ENCODE measurements at places on chromosomes 16 and 17. TPM values are rescaled to one million over a fixed set of nuclear protein-coding genes. Genes with fewer than 3 reads are reported as not detected.

GRCh38 chr17:80561541-80562114, 17.0 kb downstream of the RPTOR start:
- peaks cover 31% of the 10 kb centered on the region for H3K4me1 ChIP-seq
- H3K36me3 ChIP-seq: no peaks in the 10 kb centered on the region
- H3K27ac ChIP-seq: peak overlapping the region; percentile 31
- no peaks in the 10 kb centered on the region for H3K27me3 ChIP-seq
- no peak for DNase-seq
- H3K4me3 ChIP-seq: no peak overlapping the region

GRCh38 chr17:27381007-27381501, 75.2 kb upstream of the KSR1 start:
- no peaks in the 10 kb centered on the region for H3K36me3 ChIP-seq
- peaks cover 3% of the 10 kb centered on the region for H3K4me1 ChIP-seq
- DNase-seq: peak; percentile 51
- peaks cover 44% of the 10 kb centered on the region for H3K27me3 ChIP-seq
- H3K27ac ChIP-seq: no peak overlapping the region
- no peak overlapping the region for H3K4me3 ChIP-seq

- H3K27ac ChIP-seq: peak overlapping the region; percentile 100
- no peak for DNase-seq
- H3K4me1 ChIP-seq: peaks cover 43% of the 10 kb centered on the region
- peaks cover 9% of the 10 kb centered on the region for H3K36me3 ChIP-seq
- H3K4me3 ChIP-seq: peak overlapping the region; percentile 98
Measured at GRCh38 chr17:41687828-41688640, 651 bp upstream of the EIF1 start.

DNA sequence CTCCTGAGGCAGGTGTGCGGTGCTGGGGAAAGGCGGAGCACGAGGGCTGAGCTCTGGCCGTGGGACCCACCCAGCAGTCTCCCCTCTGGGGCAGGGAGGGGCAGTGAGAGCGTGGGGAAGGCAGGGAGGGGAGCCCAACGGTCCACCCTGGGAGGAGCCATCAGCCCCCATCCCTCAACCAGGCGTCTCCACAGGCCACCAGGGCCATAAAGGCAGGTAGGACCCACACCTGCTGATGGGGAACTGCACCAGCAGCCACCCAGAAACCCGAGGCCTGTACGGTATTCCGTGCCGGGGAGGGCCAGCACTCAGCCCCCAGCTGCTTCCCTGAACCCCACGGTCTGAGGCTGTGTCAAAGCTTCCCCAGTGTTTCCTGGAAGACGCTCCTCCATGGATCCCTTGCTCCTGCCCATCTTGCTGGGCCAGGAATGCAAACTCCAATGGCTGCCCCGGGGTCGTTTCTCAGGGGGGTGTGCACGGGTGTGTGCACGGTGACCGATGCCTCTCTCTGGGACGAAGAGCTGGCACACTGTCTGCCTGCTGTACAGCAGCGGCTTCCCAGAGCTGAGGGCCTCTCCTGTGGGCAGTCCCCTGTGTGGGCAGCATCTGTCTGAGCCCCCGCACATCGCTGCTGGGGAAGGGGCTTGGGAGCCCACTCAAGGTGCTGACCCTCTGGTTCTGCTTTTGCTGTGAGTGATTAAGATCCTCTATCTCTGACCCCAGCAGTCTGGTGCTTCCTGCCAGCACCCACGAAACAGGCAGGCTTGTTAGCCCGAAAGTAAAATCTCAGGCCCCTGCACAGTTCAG, 17.2 kb upstream of the METRNL start:
- H3K4me1 ChIP-seq: peaks cover 3% of the 10 kb centered on the region
- peaks cover 53% of the 10 kb centered on the region for H3K27me3 ChIP-seq
- H3K36me3 ChIP-seq: no peaks in the 10 kb centered on the region

DNA sequence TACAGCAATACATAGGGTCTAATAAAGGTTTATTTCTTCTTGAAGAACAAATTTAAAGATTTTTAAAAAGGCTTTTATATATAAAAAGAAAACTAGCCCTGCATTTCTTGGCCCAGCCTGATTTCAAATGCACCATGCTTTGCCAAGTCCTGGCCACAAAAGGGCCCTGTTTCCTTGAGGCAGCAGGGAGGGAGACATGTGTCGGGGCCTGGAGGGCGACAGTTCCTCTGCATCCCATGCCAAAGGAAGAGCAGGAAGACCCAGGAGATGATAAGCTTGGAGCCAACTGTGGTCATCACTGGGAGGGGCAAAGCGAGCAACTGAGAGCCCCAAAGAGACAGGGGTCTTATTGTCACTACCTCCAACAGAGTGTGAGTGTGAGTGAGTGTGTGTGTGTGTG, 571.5 kb upstream of the PSMD7 start:
- H3K27ac ChIP-seq: no peak overlapping the region
- no peaks in the 10 kb centered on the region for H3K36me3 ChIP-seq
- no peaks in the 10 kb centered on the region for H3K4me1 ChIP-seq
- DNase-seq: no peak
- H3K4me3 ChIP-seq: no peak overlapping the region

GRCh38 chr17:601244-601925, 113.3 kb downstream of the VPS53 start:
- H3K27me3 ChIP-seq: no peaks in the 10 kb centered on the region
- DNase-seq: no peak
- no peak overlapping the region for H3K4me3 ChIP-seq

Gene GPRC5B
- polyA plus RNA-seq: not detected

Gene PARD6A
- polyA plus RNA-seq: 12.0 TPM

DNA sequence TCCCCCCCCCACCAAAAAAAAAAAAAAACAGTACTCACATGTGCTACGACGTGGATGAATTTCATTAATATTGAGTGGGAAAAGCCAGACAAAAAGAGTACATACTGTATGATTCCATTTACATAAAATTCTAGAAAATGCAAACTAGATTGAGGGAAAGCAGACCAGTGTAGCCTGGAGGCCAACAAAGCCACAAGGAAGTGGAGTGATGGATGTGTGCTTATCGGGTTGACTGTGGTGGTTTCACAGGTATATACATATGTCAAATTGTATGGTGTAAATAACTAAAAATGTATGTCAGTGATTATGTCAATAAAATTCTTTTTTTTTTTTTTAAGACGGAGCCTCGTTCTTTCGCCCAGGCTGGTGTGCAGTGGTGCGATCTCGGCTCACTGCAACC, 1.9 kb upstream of the PLD6 start:
- H3K4me3 ChIP-seq: no peak overlapping the region
- H3K36me3 ChIP-seq: no peaks in the 10 kb centered on the region
- H3K27ac ChIP-seq: no peak overlapping the region

DNA sequence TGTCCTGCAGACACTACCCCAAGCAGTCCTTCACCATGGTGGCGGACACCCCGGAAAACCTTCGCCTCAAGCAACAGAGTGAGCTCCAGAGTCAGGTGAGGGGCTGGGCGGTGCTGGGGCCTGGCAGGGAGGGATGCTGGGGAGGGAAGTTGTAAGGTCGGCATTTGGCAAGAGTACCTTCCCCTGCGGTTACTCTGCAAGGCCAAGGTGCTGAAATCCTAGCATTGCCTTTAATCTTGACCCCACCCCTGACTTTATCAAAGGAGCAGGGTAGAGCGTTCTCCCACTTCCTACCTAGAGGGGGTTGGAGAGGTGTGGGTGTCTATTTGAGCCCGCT, 20.5 kb downstream of the LASP1 start:
- H3K27ac ChIP-seq: no peak overlapping the region
- no peak for DNase-seq
- peaks cover 33% of the 10 kb centered on the region for H3K4me1 ChIP-seq
- H3K36me3 ChIP-seq: no peaks in the 10 kb centered on the region
- no peaks in the 10 kb centered on the region for H3K27me3 ChIP-seq

- H3K36me3 ChIP-seq: no peaks in the 10 kb centered on the region
- H3K4me1 ChIP-seq: no peaks in the 10 kb centered on the region
- H3K27me3 ChIP-seq: no peaks in the 10 kb centered on the region
- no peak for DNase-seq
- H3K4me3 ChIP-seq: no peak overlapping the region
- no peak overlapping the region for H3K27ac ChIP-seq
Measured at GRCh38 chr16:66091471-66091891, 275.0 kb upstream of the CDH5 start.

GRCh38 chr17:76104140-76104895, 731 bp upstream of the EXOC7 start:
- H3K4me1 ChIP-seq: peaks cover 12% of the 10 kb centered on the region
- H3K36me3 ChIP-seq: peaks cover 7% of the 10 kb centered on the region
- no peak for DNase-seq
- H3K27ac ChIP-seq: peak overlapping the region; percentile 68
- H3K27me3 ChIP-seq: no peaks in the 10 kb centered on the region

DNA sequence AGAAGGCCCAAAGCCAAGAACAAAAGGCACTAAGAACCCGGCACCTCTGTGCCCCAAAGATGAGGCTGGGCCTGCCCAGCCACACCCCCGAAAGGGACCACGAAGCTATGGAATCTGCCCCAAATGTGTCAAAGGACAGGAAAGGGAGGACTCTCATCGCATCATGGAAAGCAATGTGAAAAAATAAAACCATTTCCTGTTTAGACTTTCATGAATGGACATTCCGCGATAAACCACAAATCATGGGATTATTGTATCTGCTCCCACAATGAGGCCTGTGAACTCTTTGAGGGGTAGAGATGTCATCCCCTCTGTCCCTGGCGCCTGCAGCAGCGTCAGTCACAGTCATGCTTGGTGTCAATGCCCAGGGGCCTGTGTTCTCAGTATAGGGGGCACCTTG, 135.0 kb downstream of the COPRS start:
- no peak for DNase-seq
- H3K27ac ChIP-seq: no peak overlapping the region
- peaks cover 23% of the 10 kb centered on the region for H3K27me3 ChIP-seq
- no peaks in the 10 kb centered on the region for H3K4me1 ChIP-seq
- no peak overlapping the region for H3K4me3 ChIP-seq

DNA sequence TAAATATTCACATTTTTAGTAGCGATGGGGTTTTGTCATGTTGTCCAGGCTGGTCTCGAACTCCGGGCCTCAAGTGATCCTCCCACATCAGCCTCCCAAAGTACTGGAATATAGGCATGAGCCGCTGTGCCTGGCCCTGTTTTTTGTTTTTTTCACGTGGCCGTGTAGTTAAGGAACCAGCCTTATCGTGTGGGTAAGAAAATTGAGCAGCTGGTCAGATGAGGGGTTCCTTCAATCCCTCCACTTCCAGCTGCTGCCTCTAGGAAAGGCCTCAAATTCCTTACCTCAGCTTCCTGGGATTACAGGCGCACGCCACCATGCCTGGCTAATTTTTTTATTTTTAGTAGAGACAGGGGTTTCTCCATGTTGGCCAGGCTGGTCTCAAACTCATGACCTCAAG, 5.9 kb upstream of the DPEP2 start:
- H3K36me3 ChIP-seq: no peaks in the 10 kb centered on the region
- H3K27ac ChIP-seq: peak overlapping the region; percentile 92
- H3K27me3 ChIP-seq: no peaks in the 10 kb centered on the region
- no peak for DNase-seq
- H3K4me3 ChIP-seq: peak overlapping the region; percentile 84

- H3K4me3 ChIP-seq: no peak overlapping the region
- no peaks in the 10 kb centered on the region for H3K4me1 ChIP-seq
- H3K27me3 ChIP-seq: no peaks in the 10 kb centered on the region
- no peaks in the 10 kb centered on the region for H3K36me3 ChIP-seq
- no peak for DNase-seq
Measured at GRCh38 chr16:77816293-77816692, 27.9 kb downstream of the VAT1L start.

- H3K27ac ChIP-seq: peak overlapping the region; percentile 9
- DNase-seq: peak; percentile 25
- H3K36me3 ChIP-seq: no peaks in the 10 kb centered on the region
- H3K27me3 ChIP-seq: no peaks in the 10 kb centered on the region
- H3K4me3 ChIP-seq: no peak overlapping the region
- H3K4me1 ChIP-seq: peaks cover 10% of the 10 kb centered on the region
Measured at GRCh38 chr17:7856011-7856810, 1.1 kb downstream of the NAA38 start.

Gene OR2C1
- 0.20 TPM for polyA plus RNA-seq

All from naive B cell (primary cell).